ENCODE measurements at places on chromosomes 2 and 18. TPM values are rescaled to one million over a fixed set of nuclear protein-coding genes. Genes with fewer than 3 reads are reported as not detected.

DNAJC5G gene
- total RNA-seq = 0.71 TPM

OR6B2 gene
- not detected for total RNA-seq

RAD51AP2 gene
- total RNA-seq = 0.16 TPM

LYPD6 gene
- total RNA-seq = 1.4 TPM

CD8A gene
- total RNA-seq = 0.99 TPM

WDR12 gene
- 7.6 TPM for total RNA-seq

AP1S3 gene
- 0.99 TPM for total RNA-seq

XIRP2 gene
- not detected for total RNA-seq

B3GNT7 gene
- 3.8 TPM for total RNA-seq

ZNF142 gene
- 22.0 TPM for total RNA-seq

MC2R gene
- not detected for total RNA-seq

RPS27A gene
- total RNA-seq = 1,474 TPM
